ENCODE measurements at places on chromosomes 7 and 10.
A peak's percentile ranks its signal among the peaks of the same experiment; 100 is the strongest.

- no peak for DNase-seq
Observed at GRCh38 chr7:98107313-98107721, 655 bp downstream of the LMTK2 start.

- no peak for DNase-seq
Observed at GRCh38 chr7:64101126-64101942, 56.1 kb downstream of the ZNF727 start.

GRCh38 chr7:5231811-5232484 is 41.9 kb downstream of the WIPI2 start:
- DNase-seq, result no peak

DNA sequence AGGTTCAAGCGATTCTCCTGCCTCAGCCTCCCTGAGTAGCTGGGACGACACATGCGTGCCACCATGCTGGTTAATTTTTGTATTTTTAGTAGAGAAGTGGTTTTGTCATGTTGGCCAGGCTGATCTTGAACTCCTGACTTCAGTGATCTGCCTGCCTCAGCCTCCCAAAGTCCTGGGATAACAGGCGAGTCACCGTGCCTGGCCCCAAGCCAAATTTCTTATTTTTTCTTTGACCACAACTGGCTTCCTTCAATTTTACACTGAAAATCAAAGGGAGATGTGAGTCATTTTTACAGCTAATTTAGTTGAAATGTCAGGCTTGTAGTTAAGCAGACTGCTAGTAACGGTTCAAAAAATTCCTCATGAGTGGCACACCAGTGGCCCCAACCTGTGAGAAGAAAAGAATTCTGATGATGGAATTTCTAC is 7.8 kb downstream of the RNF216 start:
- no peak for DNase-seq

DNA sequence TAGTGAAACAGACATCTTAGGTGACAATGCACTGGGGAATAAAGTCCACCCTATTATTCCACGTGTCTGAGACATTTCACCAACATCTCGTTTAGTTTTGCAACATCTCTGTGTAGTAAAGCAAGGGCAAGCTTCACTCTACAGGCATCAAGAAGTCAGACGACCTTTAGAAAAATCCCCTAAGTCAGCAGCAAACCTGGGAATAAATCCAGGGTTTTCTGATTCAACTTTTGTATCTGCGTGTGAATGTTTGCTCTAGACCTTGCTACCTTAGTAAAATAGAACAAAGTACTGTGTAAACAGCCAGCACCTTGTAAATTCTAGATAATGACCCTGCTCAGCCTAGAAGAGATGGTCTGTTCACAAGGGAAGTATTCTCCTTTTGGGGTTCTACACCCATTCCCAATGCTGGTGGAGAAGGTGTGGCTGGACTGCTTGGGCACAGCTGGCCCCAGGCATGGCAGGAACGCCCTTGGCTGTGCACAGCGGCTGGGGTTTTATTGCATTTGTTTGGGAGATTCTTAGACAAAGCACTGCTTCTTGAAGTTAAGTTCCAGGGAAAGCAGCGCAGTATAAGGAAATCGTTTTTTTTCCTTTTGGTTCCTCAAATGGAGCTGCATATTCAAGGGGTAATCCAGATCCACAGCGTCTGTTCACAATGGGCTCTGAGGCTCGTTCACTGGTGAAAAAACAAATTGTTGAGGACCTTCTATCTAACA is 38.3 kb upstream of the GALNTL5 start:
- DNase-seq, result no peak

DNA sequence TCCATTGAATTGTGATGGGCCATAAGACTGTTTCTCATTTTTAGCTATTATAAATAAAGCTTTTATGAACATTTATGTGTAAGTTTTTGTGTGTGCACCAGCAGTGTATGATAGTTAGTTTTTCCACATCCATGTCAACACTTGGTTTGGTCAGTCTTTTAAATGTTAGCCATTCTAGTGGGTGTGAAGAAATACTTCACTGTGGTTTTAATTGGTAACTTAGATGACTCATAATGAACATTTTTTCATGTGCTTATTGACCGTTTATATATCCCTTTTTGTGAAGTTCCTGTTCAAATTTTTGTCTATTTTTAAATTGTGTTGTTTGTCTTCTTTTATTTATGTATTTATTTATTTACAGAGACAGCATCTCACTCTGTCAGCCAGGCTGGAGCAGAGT is 23.6 kb upstream of the PDK4 start:
- DNase-seq, result no peak

GRCh38 chr7:6306471-6306870 is 34.0 kb upstream of the CYTH3 start:
- DNase-seq, result no peak

- DNase-seq, result no peak
Observed at GRCh38 chr7:143929224-143929920, 5.7 kb upstream of the OR2F2 start.

DNA sequence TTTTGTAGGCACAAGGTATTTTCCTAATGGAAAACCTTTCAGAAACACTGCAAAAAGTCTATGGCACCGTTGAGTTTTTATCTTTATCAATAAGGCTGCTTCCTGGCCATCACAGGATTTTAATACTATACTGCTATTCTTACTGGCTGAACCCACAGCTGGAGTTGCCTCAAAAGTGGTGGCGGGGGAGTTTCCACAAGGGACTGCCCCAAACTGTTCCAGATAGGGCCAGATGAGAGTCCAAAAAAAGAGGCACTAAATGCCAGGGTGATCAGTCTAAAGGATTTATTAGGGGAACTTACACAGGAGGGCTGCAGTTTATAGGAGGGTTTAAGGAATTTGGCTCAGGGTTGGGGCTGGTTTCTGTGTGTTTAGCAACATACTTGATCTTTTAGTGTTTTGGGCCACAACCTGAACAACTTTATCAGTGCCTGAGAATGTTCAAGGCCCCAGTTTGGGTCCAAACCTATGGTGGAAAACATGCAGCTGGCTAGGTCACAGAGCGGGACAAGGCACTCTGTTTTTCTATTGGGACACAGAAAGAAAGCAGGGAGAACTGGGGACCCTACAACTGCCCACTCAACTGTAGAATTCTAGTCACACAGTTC is 41.4 kb downstream of the STAM start:
- DNase-seq, result no peak

GRCh38 chr7:113698556-113699220 is 220.1 kb downstream of the PPP1R3A start:
- no peak for DNase-seq

- DNase-seq, result no peak
Observed at GRCh38 chr7:69208848-69209247, 389.4 kb upstream of the AUTS2 start.

GRCh38 chr10:89452193-89452592 is 37.8 kb downstream of the IFIT5 start:
- no peak for DNase-seq

DNA sequence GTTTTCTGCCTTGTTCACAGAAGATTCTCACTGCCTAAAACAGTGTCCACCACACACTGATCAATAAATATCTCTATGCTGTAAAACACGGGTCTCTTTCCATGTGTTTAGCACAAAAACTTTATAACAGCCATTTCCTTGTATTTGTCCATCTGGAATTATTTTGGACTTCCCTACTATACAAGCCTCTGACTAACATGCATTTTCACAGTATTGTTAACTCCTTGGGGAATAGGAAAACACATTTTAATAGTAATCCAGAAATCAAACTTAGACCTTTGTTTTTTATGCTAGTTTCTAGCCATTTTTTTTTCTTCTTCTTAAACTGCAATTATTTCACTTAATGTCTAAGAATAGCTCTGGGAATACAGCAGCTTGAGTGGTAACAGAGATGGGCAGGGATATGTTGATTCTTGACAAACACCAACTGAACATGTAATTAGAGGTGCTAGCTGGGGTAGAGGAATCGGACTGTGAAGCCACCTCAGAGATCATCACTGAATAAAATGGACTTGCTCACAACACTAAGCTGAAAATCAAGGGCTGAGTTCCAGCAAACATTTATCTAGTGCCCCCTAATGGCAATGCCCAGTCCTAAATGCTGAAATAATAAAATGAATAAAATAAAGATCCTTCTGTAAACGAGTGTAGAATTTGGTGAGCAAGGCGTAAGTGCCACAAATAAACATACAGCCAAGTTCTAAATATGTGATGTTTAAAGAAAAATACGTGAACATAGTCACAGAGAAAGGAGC is 593.1 kb downstream of the SORCS1 start:
- no peak for DNase-seq

- no peak for DNase-seq
Observed at GRCh38 chr7:151191544-151191943, 4.5 kb upstream of the ASB10 start.

DNA sequence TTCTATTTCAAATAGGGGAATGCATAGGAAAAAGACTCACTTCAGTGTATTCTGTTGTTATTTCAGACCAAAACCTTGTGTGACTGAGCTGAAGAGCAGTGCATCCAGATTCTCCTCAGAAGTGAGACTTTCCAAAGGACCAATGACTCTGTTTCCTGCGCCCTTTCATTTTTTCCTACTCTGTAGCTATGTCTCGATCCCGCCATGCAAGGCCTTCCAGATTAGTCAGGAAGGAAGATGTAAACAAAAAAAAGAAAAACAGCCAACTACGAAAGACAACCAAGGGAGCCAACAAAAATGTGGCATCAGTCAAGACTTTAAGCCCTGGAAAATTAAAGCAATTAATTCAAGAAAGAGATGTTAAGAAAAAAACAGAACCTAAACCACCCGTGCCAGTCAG is 12.0 kb downstream of the TET1 start:
- no peak for DNase-seq

GRCh38 chr7:116216956-116217571 is 6.7 kb downstream of the TES start:
- DNase-seq, result no peak

DNA sequence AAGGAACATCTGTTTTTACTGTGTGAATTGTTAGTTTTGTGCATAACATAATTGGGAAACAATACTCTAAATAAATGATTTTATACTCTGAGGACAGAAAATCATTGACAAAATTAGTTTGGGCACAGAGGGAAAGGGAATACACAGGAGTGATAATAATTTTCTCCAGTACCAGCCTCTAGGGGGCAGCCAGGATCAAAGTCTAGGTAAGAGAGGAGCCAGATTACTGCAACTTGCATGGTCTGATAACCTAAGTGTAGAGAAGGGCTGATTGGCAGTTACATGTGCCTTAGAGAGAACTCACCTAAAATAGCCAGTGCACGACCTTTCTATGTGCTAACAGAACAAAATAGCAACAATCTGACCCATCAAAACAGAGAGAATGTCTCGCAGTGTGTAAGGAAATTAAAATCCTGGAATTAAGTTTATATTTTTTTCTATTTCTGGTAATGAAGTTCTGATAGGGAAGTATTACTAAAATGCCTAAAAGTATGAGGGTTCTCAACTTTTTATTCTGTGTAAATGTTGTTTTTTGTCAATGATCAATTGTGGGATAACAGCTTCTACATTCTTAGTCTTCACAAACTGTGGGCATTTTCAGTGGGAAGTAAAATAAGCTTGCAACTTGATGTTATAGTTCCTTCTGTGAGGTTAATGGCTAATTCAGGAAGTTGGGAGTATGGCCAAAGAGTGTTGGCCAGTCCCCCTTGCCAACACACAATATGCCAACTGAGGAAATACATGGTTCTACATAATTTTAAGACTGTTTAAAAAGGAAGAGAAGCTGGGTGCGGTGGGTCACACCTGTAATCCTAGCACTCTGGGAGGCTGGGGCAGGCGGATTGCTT is 66.4 kb downstream of the EXOC6 start:
- peak; percentile 13 for DNase-seq

DNA sequence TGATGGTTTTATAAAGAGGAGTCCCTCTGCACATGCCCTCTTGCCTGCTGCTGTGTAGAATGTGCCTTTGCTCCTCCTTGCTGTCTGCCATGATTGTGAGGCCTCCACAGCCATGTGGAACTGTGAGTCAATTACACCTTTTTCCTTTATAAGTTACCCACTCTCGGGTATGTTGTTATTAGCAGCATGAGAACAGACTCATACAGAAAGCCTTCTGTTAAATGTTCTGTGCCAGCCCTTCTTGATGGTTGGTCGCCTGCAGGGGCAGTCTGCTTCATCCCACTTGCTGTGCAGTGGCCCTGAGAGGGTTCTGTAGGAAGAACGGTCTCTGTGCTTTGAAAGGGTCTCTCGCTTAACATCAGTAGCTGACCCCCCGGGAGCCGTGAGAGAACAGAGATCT is 248.9 kb upstream of the IGFBP3 start:
- DNase-seq, result no peak

DNA sequence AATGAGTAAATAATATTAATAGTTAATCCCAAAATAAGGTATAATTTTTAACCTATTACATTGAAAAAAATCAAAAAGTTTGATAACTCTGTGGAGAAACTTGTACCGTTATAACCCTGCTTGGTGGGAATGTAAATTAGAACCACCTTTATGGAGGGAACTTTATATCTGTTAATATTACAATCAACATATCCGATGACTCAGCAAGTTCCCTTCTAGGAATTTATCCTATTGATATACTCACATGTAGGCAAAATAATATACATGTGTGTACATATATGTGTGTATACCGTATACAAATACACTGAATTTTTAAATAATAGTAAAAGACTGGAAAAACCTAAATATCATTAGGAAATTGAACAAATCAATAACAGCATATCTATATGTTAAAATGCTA is 54.7 kb downstream of the PANK1 start:
- DNase-seq, result no peak

DNA sequence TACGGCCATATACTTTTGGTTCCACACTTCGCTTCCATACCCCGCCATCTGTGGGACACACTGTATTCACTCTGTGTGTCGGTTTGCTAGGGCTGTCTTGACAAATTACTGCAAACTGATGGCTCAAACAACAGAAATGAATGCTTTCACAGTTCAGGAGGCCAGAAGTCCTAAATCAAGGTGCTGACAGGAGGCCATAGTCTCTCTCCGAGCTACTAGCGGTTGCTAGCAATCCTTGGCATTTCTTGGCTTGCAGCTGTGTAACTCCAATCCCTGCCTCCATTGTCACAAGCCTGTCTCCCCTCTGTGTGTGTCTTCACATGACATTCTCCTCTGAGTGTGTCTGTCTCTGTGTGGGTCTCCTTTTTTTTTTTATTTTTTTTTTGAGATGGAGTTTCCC is 28.9 kb upstream of the BMPR1A start:
- DNase-seq, result no peak

All from HuH-7.5 (cell line).